Umbilical cord (tissue), 2 donors: ENCODE measurements at places on chromosomes 7 and 10.
A peak's percentile ranks its signal among the peaks of the same experiment; 100 is the strongest.

DNA sequence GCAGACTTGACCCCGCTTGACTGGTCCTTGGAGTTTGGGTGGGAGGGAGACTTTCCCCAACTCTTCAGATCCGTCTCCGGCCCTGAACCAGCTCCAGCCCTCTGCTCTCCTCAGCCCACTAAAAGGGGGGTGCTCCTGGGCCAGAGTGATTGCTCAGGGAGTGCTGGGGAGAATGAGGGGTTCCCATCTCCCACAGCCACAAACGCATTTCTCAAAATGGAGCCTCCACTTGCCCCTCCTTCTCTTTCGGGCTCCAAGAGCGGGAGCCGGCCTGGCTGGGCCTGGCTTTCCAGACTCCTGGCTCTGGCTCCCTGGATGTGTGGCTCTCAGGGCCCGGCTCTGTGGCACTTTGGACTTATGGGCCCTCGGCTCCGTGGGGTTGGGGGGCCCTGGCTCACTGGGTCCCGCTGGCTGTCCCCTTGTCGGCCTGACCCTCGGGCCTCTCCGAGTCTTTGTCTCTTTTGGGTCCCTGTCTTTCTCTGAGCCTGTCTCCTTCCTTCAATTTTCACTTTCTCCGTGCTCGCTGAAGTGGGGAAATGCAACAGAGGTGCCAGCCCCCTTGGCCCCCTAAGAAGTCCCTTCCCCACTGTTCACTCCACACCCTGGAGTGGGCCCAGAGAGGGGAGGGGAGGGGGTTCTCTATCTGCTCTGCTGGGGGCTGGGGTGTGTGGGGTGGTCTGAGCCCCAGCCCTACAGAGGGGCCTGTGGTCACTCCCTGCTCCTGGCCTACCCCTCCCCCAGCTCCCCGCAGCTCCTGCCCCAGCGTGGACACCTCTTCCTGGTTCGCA is 713 bp downstream of the LZTS2 start:
- DNase-seq: peak; percentile 52

DNA sequence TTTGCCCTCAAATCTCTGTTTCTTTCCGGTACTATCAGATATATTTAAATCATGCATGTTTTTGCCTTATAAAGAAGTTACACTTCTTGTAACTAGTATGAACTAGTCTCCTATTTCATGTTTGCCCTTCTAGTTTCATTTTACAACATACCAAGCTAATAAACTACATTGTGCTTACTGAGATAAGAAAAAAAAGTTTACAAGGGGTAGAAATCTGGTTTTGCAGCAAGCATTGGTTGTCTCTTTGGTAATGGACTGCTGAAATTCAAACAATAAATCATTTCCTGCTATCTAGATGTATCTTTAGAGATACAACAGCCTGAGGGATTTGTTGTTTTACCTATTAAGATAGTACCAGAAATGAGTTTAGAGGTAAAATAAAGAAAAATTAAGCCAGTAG is 18.8 kb downstream of the PTTG1IP2 start:
- peak; percentile 3 for DNase-seq

DNA sequence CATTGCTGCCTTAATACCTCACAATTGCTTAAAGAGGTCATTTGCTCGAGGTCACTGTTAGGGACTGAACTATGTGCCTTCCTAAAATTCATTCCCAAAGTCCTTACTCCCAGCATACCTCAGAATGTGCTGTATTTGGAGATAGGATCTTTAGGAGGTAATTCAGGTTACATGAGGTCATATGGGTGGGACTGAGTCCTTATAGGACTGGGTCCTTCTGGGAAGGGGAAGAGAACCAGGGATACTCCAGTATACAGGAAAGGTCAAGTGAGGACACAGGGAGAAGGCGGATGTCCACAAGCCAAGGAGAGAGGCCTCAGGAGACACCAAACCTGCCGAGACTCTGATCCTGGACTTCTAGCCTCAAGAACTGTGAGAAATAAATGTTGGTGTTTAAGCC is 253.3 kb downstream of the PRPF18 start:
- no peak for DNase-seq

- DNase-seq: no peak
Observed at GRCh38 chr7:153413540-153414287, 638.5 kb upstream of the DPP6 start.

- no peak for DNase-seq
Observed at GRCh38 chr10:5469353-5470061, 29.9 kb downstream of the CALML5 start.

DNA sequence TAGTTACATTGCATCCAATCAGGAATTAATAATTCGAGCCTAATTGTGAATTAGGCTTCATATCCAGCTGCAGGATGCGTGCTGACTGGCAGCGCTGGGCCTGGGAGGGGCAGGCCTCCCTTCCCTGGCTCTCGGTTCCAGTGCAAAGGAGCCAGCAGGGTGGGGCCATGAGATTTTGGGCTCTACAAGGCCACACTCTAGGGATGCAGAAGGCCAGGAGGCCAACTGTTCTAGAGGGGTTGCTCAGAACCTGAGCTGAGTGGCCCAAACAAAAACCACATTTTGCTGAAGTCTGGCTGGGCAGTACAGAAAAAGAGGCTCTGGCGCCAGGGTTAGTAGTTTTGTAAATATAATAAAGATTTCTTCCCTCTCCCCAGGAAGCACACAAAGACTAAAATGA is 72.3 kb downstream of the CLEC2L start:
- no peak for DNase-seq
